Muscle of back (tissue), 13 donors: ENCODE measurements at places on chromosomes 3 and 15.

DNA sequence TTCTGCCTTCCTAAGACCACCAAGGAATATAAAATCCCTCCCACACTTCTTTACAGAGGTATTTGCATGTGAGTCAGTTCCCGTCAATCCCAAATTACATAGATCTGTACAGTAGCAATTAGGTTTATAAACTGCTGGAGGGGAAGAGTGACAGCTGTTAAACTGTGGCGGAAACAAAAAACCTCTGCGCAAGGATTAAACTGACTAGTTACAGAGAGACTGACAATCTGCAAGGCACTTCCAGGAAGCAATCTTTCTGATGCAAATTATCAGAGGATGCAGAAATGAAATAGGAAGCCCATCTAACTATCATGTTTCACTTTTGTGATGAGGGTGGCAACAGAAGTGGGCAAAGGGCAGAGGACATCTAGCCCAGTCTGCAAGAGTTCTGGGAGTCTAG, 150.4 kb downstream of the RTP4 start:
- DNase-seq = no peak

GRCh38 chr15:25532269-25533140, 93.7 kb upstream of the UBE3A start:
- no peak for DNase-seq

GRCh38 chr15:58392141-58392540, 39.6 kb upstream of the LIPC start:
- no peak for DNase-seq

- no peak for DNase-seq
Measured at GRCh38 chr15:25810154-25810553, 53.0 kb downstream of the ATP10A start.

DNA sequence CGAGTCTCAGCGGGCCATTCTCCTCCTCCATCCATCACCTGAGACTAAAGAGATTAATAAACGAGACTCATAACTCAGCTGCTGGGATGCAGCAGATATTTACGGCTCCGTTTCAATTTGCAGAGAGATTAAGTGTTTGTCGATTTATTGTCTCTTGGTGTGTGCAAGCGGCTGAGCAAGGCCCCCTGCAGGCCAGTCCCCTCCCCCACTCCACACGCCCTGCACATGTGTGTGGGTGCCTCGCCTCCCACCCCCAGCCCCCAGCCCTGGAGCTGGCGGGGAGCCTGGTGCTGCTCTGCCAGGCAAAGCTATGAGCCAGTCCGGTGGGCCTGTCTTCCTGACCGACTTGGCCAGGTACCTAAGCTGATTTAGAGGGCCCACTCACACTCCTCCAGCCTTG, 63.0 kb downstream of the CYP11A1 start:
- no peak for DNase-seq

DNA sequence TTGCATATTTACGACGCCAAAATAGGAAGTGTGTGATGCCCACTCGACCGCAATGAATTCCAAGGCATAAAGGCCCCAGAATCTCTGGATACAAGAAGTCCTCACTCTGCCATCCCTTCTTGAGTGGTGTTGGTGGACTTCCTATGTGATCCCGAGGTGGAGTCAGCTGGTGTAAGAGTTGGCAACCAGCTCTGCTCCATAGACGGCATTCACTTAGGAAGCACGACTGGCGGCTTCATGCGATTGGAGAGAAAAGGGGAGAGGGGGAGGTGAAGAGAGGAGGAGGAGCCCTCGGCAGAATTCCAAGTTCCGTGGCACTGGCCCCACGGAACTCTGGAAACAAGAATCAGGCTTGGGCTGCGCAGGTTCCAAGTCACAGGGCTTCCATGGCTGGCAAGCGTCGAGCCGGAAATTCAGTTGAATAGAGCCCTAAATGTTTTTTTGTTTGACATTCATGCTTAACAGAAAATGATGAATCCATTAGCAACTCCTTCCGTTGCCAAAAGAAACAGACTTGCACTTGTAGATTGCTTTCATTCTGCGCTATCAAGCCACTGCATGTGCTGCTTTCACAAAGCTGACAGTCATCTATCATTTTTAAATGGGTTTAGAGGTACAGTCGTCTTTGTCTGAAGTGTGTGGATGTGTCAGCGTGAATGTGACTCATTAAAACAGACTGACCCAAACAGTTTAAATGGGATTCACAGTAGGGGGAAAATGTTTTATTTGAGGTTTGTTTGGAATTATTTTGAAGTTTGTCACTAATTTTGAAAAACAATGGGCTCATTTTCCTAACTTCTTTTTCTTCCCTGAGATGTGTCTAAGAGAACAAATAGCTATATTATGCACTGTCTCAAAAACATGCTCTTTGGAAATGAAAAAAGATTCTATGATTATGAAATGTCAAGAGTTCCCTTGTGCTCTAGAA, 428.3 kb upstream of the ATP11B start:
- DNase-seq = no peak

- DNase-seq = no peak
Measured at GRCh38 chr3:16056217-16056616, 118.3 kb upstream of the GALNT15 start.

DNA sequence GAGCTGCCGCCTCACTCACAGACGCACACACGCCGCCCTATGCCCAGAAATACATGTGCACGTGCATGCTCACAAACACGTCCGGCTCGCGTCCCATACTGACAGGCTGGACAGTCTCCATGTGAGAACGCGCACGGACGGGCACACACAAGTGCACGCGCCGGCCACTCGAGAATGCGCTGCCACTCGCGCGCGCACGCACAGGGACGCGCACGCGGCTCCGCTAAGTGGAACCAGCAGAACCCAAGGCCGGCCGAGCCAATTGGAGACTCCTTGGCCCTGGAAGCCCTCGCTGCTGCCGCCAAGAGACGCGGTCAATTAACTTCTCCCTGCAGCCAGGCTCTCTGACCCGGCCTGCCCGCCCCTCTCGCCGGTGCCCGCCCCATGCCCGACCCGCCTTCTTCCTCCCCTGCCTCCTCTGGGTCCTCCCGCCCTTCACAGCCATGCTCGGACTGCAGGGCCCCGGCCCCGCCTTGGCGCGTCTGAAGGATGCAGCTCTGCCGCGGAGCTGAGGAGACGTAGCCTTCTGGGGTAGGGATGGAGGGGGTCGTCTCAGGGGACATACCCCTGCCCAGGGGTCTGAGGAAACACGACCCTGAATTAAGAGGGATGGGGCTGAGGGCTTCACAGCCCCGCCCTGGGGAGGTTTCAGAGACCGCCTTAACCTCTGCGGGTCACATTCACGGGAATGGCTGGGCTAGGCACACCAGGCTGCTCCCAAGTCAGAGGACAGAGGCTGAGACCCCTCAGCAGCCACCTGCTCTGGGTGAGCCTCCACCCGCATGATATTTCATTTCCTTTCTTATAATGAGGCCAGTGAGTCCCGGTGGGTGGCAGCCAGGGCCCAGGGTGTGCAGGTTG, 15.0 kb downstream of the PTH1R start:
- DNase-seq = peak; percentile 65

- DNase-seq = no peak
Measured at GRCh38 chr3:46926871-46927717, 49.5 kb downstream of the CCDC12 start.

GRCh38 chr3:119945291-119945690, 149.0 kb downstream of the GSK3B start:
- DNase-seq = no peak

- DNase-seq = no peak
Measured at GRCh38 chr3:125072749-125073389, 17.1 kb upstream of the HEG1 start.

- DNase-seq = peak; percentile 7
Measured at GRCh38 chr15:60933900-60934885, 294.9 kb downstream of the RORA start.

GRCh38 chr15:101152914-101153313, 98.9 kb downstream of the CHSY1 start:
- DNase-seq = no peak

DNA sequence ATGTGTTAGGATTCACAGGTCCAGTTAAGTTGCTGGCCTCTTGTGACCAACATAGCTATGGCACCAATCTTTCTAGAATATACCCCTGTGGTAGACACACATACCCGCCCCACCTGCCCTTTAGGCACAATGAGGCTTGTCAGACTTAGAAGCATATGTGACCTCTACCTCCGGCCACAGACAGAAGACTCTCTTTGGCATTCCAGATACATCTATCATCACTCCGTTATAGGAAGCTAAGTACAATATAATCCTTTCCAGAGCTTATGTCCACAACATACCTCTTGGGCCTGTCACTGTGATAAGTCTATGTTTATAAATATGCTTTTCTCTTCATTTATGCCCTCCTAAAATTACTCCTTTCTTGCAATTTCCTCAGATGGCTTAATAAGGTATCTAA, 39.8 kb downstream of the CD47 start:
- no peak for DNase-seq

- no peak for DNase-seq
Measured at GRCh38 chr15:57503911-57504598, 87.6 kb upstream of the MYZAP start.

DNA sequence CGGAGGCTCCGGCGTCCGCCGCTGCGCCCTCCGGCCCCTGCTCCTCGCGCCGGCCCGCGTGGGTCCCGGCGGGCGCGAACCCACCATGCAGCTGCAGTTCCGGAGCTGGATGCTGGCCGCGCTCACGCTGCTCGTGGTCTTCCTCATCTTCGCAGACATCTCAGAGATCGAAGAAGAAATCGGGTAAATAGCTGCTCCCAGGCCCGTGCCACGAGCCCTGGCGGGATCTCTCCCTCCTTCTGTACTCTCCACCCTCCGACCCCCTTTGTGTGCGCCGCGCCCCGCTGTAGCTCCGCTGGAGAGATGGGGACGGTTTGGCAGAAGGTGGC, 263 bp downstream of the ST8SIA2 start:
- peak; percentile 83 for DNase-seq

DNA sequence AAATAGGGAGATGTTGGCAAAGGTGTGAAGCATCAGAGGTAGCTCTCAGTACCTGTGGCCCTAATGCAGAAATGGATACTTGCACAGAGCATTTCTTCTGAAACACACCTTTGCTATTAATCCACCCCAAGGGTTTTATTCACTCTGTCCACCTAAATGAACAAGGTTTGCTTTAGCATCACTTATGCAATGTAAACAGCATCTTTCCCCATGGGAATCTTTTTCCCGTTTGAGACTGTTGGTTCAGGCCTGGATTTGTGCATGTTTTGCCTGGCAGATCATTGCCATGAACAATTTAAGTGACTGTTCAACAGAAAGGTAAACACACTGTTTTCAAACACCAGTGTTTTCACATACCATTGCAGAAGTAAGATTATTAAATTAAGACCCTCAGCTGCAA, 508.3 kb downstream of the SOX2 start:
- DNase-seq = no peak

DNA sequence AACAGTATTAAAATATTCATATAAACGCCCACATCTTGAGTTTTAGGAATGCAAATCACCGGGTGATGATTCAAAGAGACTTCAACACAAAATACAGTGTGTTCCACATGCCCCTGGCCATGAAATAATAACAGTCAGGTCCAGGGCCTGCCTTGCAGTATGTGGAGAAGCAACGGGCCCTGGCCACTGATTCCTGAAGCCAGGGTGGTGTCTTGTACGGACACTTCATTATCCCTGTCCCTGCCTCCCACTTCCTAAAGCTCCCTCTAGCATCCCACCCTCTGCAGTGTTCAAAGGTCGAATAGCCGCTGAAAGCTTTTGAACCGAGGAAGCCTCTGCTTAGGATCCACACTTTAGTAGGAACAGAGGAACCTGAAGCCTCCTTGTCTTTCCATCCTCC, 50.4 kb upstream of the PCSK6 start:
- no peak for DNase-seq

DNA sequence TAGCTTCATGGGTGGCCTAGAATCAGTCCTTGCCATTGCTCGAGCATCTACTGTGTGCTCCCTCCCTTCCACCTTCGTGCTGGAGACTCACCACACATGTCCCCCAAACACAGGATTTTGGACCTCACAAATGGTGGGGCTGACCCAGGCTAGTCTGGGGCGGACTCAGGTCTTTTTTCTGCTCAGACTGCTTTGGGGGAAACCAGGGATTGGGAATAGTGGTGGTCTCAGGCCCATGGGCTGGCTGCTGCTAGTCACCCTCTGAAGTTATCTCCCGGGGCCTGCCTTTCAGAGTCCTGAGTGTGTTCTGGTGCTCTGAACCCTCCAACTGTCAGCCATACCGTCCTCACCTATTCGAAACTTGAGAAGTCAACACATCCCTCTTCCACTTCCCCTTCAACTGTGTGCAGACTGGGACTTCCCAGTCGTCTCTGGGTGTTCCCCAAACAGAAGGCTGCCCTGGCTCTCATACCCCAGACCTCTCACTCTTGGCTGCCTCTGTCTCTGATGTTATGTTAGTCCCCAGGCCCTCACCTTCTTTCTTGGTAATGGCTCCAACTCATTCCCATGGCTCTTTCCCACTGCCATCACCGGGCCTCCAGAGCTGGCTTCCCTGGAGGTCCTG, 46.0 kb downstream of the PPCDC start:
- DNase-seq = no peak

DNA sequence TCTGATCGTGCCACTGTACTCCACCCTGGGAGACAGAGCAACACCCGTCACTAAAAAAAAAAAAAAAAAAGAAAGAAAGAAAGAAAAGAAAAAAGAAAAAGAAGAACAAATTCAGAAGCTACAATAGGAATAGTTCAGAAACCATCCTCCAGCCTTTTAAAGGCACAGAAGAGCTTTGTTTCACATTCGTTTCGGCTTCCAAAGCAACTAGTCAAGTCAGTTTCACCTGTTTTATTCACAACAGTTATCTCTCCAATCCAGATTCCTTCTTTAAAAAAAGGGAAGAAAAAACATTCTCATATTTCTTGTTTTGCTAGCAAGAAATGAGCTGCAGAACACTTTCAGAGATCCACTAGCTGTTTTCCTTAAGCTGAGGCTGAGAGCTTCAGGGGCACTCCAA, 767.7 kb upstream of the CFAP20DC start:
- DNase-seq = no peak

GRCh38 chr3:126136428-126137220, 43.8 kb downstream of the ALDH1L1 start:
- DNase-seq = no peak

DNA sequence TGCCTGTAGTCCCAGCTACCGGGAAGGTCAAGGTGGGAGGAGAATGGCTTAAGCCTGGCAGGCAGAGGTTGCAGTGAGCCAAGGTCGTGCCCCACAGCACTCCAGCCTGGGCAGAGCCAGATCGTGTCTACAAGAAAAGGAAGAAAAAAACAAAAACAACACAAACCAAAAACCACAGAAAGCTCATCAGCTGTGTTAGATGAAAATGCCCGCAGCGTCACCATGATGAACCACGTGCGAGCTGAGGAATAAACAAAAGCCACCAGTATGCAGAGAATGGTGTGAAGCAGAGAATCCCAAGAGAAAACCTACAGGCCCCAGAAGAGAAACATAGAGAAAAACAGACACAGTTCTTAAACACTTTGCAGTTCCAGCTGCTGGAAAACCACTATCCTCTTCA, 19.7 kb upstream of the TM4SF19 start:
- DNase-seq = no peak

DNA sequence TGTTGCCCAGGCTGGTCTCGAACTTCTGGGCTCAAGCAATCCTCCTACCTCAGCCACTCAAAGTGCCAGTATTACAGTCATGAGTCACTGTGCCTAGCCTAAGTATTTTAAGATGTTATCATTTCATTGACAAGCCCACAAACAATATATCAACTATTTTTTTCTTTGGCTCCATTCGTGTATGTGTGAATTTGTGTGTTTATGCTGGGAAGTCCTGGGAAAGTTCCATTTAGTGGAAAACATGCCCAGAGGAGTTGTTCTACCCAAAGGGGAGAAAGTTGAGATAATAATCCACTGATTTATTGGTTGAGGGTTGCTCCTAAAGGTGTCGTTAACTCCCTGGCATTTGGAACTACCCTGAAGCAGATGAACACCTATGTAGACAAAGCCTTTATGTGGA, 58.8 kb downstream of the KIF9 start:
- DNase-seq = no peak
